ENCODE measurements at places on chromosomes 3 and 15.

GRCh38 chr15:67181221-67181639 is 73.2 kb downstream of the AAGAB start:
- no peak for DNase-seq

DNA sequence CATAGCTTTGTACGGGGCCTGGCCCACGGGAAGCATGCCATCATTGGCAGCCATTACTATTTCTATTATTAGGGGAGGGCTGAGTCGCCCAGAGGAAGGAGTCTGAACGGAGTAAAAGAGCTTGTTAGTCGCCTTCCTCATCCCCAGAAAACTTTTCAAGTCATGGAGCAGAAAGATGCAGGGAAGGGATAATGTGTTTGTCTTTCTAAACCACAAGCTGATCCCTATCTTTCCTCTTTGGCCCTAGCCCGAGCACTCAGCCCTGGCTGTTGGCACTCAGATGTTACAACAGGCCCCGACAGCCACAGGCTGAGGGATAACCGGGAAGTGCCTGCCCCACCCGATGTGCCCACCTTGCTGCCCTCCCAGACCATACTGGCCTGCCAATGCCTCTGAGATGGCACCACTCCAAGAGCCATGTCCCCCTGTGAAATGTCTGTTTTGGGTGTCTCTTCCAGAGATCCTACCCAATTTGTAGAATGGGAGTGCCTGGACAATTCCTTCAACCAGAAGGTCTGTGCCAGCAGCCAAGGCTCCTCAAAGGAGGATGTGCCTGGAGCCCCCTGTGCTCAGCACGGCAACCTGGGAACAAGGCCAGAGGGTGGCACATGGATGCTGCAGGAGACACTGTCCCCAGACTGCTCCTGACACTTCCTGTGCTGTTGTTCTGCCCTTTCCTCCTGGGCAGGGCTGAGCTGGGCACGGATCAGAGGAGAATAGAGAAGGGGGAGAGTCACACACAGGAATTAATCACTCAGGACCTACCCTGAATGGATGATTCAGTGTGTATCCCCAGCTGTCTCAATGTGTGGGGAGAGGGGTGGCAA is 10.8 kb downstream of the PAK6 start:
- no peak for DNase-seq

DNA sequence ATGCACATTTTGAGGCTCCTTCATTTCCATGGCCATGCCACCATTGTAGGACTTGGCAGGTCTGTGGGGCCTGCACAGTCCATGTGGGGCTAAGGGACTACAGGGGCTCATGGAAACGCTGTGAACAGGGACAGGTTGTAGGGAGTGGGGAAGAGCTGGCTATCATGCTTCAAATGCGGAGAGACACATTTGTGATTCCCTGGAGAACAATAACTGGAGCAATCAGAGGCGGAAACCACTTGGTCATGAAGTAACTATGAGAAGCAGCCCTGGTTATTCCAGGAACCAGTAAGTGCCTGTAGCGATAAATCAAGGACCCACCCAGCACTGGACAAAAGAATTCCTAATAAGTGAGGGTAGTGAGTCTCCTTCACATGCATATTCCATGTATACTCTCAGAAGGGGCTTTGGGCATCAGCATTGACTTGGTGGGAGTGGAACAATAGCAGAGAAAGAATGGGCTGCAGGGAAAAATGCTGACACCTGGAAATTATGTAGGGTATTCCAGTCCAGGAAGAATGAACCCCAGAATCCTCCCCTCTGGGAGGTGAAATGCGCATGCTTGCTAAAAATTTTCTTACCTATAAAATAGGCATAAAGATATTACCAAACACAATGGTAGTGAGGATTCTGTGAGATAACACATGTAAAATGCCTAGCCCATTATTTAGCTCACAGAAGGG is 251.4 kb upstream of the ROPN1 start:
- no peak for DNase-seq

DNA sequence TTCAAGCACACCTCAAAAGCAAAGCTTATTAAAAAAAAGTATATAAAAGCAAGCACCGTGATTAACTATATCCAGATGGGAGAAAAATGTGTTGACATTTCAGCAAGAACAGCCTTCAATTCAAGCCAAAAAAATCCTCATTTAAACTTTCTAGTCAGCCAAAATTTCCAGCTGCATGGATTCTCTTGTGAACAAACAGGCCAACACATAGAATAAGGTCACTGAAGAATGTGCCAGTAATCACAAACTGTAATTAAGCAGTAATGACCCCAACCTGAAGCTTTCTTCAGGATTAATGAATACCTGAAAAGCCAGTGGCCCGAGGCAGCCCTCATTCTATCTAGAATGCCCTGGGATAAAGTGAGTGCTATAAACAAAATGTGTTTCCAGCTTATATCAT is 130.7 kb upstream of the KCNMB2 start:
- no peak for DNase-seq

DNA sequence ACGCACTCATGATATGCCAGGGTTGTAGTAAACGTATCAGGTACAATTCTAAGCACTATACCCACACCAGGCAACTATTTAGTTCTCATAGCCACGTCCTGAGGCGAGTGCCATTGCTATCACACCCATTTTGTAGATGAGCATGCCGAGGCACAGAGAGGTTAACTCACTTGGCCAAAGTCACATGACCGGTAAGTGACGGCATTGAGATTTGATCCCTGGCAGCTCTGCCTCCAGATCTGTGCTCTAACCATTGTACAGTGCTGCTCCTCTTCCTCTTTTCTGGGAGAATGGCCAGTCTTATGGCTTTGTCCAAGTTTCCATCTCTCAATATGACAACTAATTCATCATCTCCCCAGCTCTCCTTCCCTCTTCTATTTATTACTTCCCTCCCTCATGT is 18.9 kb upstream of the ATP2B2 start:
- no peak for DNase-seq

DNA sequence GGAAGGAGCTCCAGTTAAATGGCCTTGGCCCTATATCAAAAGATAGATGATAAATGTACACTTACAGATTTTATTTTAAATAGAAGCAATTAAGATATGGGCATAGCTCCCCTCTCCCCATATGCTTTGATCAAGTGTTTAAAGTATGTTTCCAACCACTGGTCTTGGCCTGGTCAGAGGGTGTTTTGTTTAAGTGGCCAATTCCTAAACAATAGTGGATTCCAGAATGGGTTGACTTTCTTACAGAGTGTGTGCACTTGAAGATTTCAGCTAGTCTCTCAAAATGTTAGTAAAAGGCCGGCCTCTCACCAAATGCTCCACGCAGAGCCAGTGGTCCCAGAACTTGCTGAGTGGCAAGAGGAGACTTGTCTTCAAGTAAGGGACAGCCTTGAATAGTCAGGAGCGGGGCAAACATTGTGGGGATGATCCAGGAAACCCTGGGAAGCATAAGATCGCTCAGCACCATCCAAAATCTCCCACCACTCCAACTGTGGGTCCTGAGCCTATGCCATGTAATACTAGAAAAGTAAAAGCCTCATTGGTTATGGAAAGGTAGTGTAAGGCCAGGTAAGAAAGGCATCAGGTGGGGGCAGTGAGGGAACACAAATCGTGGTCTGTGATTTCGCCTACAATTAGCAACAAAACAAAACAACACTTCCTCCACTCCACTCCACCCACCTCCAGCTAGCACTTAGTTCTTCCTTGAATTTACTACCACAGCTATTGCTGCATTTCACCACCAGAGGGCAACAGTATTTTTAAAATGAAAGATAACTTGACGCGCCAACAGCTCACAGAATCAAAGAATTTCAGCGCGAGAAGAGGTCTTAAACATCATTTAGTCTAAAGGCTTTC is 4.8 kb downstream of the RARRES1 start:
- peak; percentile 28 for DNase-seq

- DNase-seq: no peak
Observed at GRCh38 chr3:179410331-179410730, 40.9 kb downstream of the GNB4 start.

DNA sequence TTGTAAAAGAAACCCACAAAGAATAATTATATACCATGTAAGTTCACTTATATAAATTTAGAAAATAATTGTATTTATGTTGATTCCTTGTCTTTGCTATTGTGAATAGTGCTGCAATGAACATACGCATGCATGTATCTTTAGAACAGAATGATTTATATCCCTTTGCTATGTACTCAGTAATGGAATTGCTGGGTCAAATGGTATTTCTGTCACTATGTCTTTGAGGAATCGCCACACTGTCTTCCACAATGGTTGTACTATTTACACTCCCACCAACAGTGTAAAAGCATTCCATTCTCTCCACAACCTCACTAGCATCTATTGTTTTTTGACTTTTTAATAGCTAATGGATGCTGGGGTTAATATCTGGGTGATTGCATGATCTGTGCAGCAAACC is 149.4 kb upstream of the CNTN3 start:
- DNase-seq: no peak

- no peak for DNase-seq
Observed at GRCh38 chr3:171283183-171283847, 176.9 kb downstream of the TNIK start.

DNA sequence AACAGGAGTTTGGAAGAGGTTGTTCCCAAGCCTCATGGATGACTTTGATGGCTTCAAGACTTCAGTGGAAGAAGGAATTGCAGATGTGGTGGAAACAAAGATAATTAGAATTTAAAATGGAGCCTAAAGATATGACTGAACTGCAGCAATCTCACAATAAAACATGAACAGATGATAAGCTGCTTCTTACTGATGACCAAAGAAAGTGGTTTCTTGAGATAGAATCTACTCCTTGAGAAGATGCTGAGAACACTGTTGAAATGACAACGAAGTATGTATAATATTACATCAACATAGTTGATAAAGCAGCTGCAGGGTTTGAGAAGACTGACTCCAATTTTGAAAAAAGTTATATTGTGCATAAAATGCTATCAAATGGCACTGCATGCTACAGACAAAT is 21.2 kb downstream of the MYO9A start:
- no peak for DNase-seq

GRCh38 chr3:187946163-187946691 is 201.0 kb upstream of the BCL6 start:
- no peak for DNase-seq

- no peak for DNase-seq
Observed at GRCh38 chr15:38868326-38869114, 303.9 kb upstream of the RASGRP1 start.

DNA sequence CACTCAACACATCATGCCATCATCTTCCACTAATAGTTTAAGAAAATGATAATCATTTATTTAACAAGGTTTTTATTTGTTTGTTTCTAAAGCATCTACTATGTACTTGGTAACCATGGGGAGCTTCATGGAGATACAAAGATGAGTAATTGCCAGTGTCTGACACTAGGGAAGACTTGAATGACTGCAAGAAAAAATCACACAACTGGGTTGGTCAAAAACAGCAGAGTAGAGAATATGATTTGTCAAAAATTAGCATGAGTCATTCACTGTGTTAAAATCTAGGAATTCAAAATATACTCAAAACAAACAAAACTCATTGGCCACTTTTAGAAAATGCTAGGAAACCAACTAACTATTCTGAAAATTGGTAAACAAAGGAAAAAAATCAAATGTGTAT is 6.3 kb downstream of the BNC1 start:
- no peak for DNase-seq
